Fibroblast of the aortic adventitia (primary cell): ENCODE measurements at places on chromosomes 4 and X.

- no peak for DNase-seq
These were observed 19.7 kb downstream of the GABRB1 start for GRCh38 chr4:47050761-47051725.

GRCh38 chrX:155888139-155888538, 7.0 kb downstream of the VAMP7 start:
- peak; percentile 75 for DNase-seq

DNA sequence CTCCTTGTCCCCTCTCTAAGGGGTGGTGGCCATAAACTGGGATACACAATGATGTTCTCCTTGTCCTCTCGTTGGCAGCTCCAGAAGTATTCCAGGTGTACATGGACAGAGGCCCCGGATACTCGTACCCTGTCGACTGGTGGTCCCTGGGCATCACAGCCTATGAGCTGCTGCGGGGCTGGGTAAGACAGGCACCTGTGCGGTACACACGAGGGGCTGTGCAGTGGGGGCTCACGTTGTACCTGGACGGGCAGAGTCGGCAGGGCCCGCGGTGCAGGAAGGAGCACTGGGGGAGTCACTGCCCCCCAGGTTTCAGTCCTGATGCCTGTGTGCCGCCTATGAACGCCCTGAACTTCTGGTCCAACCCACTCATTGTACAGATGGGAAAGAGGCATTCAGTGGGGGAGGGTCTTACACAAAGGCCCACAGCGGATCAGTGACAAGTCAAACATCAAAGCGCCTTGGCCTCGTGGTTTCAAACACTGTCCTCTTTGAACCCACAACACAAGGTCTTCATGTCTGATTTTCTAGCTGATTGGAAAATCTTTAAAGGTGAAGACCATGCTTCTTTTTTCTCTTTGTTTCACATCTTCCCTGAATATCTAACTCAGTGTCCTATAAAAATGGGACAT, 261.6 kb downstream of the EVC2 start:
- no peak for DNase-seq

DNA sequence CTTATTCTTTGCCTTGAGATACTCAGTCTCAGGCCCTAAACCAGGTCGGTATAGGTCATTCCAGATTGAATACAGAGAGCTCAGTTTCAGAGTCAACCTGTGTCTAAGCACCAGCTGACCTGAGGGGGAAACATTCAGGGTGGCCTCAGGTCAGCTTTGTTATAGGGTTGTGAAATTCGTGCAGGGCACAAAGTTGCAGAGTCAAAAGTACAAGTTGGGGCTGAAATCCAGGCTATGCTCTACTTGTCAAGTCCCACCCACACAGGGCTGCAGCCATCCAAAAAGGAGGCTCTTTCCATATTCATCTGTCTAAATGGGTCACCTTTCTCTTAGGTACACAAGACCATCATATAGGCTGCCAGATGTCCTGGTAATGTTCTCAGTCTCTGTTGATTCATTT, 89.7 kb downstream of the ITIH6 start:
- no peak for DNase-seq

GRCh38 chr4:65600656-65601055, 69.6 kb downstream of the EPHA5 start:
- DNase-seq = no peak

DNA sequence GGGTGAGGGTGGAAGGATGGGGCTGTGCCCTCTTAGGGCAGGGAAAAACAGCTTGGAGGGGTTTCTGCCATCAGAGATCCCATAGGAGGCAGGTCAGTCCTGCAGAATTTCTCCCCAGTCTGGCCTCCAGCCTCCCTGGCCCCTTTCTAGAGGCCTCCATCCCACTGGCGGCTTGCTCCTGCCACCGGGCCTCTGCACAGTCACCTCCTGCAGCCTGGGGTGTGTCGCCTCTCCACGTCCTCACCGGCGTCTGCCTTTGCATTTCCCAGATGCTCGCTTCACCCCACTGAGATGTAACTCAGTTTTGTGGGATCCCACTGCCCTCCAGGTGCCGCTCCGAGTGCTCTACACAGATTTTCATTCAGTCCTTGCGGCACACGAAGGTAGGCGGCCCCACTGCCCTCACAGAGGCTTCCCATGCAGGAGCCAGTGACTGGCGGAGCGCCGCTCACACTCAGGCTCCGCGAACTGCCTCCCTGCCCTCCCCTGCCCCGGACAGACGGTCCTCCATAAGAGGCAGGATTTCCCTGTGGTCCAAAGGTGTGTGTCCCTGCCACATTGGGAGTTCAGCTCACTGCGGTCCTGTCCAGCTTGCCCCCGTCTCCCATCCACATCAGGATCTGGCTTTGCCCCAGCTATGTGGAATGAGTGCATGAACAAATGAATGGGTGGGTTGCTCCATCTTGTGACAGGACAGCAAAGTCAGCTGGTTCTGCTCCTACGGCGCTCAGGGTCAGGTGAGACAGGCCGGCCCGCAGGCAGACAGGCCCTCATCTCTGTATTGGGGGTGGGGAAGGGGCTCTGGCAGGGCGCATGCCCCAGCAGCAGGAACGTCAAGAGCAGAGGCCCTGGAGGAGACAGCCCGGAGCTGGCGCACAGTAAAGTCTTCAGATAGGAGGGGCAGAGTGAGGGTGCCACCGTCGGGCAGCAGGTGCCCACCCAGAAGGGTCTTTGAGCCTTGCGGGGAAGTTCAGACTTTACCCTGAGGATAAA, 2.7 kb upstream of the TMEM271 start:
- no peak for DNase-seq

DNA sequence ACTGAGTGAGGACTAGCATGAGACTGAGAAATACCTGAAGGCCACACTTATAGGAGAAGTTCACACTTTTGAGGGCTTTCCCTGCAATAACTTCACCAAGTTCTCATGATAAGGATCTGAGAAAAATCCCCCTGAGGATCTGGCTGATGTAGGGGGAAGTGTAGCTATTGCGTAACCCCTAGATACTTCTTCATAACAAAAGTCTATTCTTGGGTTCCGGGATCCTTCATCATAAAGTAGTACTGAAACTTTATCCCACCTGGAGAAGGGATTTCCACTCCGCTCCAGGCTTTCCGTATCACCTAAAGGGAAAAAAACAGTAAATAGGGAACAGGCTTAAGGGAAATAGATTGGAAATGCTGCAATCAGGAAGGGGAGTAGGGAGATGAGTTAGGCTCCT, 13.3 kb downstream of the USP27X start:
- no peak for DNase-seq
